ENCODE measurements at places on chromosomes 6 and 20.

DNA sequence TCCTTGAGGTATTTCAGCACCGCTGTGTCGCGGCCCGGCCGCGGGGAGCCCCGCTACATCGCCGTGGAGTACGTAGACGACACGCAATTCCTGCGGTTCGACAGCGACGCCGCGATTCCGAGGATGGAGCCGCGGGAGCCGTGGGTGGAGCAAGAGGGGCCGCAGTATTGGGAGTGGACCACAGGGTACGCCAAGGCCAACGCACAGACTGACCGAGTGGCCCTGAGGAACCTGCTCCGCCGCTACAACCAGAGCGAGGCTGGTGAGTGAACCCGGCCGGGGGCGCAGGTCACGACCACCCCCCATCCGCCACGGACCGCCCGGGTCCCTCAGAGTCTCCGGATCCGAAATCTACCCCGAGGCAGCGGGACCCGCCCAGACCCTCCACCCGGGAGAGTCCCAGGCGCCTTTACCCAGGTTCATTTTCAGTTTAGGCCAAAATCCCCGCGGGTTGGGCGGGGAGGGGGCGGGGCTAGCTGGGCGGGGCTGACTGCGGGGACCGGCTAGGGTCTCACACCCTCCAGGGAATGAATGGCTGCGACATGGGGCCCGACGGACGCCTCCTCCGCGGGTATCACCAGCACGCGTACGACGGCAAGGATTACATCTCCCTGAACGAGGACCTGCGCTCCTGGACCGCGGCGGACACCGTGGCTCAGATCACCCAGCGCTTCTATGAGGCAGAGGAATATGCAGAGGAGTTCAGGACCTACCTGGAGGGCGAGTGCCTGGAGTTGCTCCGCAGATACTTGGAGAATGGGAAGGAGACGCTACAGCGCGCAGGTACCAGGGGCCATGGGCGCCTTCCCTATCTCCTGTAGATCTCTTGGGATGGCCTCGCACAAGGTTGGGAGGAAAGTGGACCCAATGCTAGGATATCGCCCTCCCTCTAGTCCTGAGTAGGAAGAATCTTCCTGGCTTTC, 693 bp downstream of the HLA-F start:
- no peak for DNase-seq

DNA sequence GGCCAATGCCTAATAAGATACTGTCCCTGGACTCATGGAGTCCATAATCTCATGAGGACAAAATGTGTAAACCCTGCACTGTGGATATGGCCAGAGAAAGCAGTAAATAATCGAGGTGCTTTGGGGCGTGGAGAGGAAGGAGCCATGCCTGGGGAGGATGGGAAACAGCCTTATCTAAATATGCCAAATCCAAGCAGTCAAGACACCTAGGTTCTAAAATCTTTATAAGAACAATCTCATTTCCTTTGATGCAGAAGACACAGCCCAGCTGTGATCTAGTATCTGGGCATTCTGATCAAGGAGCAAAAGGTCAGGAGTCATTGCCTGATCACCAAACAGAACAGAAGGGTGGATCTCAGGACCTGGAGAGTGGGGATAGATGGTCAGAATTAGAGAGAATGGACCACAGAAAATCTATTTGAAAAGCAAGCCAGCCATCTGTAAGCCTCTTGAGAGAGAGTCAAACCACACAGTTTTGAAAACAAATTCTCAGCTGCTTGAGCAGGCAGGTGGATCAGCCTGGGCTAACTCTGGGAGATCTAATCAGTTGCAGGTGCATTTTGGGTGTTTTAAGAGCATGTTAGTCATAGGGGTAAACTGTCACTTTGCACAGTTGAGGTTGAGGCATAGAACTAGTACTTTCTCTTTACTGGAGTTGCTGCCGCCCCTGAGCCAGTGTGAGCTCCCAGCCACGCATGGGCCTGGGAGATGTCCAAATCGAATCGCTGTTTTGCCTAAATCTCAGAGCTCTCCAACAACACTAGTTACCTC, 130.8 kb upstream of the TNFAIP3 start:
- DNase-seq, result no peak

- peak; percentile 28 for DNase-seq
These were observed 6.4 kb downstream of the RPS12 start for GRCh38 chr6:132820629-132821381.

DNA sequence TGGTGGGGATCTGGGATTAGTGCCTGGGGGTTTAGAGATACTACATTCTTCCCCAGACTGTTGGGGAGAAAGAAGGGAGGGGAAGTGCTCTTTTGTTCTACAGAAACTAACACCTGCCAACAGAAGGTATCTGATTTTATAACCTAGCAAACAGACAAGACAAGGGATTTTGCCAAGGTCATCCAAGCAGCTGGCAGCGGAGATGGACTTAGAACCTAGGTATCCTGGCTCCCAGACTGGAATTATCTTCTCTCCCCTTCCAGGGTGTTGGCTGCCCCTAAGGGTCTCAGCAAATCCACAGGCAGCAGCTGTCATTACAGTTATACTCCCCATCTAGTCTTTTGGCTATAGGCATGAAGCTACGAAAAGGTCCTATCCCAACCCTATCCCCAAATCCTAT, 8.4 kb downstream of the SDC4 start:
- no peak for DNase-seq

DNA sequence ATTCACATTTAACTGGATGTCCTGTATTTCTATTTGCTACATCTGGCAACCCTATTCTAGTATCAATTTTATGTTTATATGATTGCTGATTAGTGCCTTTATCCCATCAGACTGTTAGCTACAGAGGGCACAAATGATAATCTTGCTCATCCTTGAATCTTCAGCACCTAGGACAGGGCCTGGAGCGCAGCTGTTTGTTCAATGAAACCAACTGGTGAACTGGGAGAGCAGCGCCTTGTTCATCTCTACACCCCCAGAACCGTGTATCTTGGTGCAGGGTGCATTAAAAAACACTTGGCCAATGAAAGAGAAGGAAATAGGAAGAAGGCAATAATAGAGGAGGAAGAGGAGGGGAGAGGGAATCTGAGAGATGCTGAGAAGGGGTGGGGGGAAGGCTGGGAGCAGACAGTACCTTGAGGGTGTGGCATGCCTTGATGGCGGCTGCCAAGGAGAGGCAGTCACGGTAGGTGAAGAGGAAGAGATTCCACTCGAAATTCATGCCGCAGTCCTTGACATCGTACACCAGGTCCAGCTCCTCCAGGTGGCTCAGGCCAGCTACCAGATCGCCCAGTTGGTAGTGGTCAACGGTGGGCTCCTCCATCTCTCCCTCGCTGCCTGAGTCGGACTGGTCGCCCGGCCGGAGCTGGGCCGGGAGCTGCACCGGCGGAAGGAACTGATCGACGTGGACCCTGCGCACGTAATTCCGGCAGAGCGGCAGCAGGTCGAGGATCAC, 15.5 kb downstream of the TMEM151B start:
- peak; percentile 37 for DNase-seq

- DNase-seq, result no peak
These were observed 49.4 kb upstream of the MCUR1 start for GRCh38 chr6:13863699-13864155.

DNA sequence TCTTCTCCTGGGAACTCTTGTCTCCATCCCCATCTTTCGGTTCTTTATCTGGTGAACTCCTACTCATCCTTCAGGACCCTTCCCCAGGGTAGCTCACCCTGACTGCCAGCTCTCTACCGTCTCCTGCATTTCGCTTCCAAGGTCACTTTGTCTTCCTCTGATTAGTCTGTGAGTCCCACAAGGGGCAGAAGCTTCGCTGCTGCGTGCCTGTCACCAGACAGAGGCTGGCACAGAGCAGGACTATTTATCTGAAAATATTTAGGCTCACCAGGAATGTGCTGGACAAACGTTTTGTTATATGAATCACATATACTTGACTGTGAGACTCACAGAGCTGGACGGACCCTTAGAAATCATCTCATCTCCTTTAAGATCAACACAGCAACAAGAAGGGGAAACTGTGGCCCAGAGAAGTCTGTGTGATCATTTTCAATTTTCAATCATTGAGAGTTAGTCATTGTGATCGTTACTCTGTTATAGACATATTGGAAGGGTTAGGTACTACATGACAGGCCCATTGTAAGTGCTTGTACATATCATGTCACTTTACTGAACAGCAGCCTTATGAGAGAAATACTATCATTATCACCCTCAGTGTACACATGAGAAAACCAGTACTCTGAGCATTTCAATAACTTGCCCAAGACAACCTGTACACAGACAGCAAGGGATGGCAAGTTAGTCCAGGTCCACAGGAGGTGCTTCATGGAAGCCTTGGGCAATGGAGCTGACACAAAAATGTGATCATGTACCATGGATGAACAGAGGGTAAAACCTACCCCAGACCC, 51.4 kb downstream of the JPH2 start:
- no peak for DNase-seq

- no peak for DNase-seq
These were observed 8.2 kb upstream of the BAG2 start for GRCh38 chr6:57163956-57164355.

DNA sequence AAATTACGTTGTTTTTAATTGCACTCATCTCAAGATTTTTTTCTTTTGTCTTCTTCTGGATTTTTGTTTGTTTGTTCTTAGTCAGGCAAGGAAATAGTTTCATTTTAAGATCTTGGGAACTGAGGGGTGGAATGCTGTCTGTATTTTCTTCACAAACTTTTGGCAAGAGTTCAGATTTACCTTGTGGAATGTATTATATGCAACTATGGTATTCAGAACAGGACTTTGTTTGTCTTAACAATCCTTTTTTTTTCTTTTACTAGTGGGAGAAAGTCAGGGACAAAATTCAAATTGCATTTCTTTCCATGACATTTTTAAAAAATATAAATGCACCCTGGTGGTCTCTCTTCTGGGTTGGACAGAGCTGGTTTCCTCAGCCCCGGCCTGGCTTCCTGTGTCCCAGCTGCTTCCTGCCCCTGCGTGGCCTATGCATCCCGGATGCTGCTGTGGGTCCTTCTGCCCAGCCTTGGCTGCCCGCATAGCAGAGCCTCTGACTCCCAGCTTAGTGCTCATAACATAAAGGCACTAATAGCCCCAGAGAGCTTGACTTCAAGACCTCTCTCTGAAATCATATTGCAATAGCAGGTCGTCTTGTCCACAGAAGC, 520.7 kb downstream of the QKI start:
- DNase-seq, result peak; percentile 41

GRCh38 chr6:138518054-138518453, 18.8 kb upstream of the NHSL1 start:
- DNase-seq, result no peak

DNA sequence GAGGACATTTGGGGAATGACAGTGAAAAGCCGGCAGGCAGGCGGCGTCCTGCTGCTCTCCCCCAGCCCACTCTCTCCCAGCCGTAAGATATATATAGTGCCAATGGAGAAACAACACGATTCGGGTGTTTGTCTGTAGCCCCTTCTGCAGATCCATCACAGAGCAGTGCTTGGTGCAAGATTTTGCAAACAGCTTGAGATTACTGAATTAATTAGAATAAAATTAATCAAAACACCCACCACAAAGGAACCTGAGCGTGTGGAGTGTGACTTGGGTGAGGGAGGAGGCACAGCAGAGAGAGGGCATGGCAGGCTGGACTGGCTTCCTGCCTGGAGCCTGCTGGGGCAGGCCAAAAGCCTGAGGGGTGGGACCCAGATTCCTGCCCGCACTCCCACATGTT, 28.8 kb upstream of the CCDC167 start:
- no peak for DNase-seq

DNA sequence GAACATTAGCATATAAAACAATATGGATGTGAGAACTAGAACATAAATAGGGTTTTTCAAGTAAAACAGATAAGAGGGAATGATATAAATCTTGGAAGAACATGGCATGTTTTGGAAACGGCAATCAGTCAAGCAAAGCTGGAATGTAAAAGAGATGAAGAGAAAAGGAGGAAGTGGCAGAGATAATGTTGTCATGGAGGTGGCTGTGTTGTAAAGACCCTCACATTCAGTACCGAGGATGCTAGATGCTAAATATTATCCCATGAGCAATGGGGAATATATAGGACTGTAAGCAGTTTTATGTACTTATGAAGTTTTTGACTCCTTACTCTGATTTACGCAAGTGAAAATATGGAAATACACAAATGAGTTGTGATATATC, 702 bp upstream of the RHAG start:
- DNase-seq, result no peak
